ENCODE measurements at places on chromosomes 7 and 10.

GRCh38 chr10:71150796-71151195 lies 61.6 kb upstream of the UNC5B start:
- DNase-seq, result no peak

- no peak for DNase-seq
Observed at GRCh38 chr7:98460902-98461301, 60.0 kb upstream of the BAIAP2L1 start.

DNA sequence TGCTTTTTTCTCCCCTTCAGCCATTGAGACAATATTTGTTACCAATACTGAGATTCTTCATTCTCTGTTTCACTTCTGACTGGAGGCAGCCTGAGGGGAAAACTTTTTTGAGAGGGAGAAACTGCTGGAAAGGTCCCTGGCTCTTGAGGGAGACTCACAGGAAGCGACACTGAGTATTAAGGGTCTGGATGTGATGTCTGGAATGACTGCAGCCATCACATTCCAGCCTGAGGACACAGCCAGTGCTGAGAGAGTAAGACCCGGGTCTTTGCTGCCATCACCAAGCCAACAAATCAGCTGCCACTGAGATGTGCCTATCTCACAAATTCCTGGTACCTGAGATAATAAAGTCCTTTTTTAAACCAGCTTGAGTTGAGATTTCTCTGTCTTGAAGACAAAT lies 157.4 kb downstream of the DPY19L1 start:
- DNase-seq, result no peak

DNA sequence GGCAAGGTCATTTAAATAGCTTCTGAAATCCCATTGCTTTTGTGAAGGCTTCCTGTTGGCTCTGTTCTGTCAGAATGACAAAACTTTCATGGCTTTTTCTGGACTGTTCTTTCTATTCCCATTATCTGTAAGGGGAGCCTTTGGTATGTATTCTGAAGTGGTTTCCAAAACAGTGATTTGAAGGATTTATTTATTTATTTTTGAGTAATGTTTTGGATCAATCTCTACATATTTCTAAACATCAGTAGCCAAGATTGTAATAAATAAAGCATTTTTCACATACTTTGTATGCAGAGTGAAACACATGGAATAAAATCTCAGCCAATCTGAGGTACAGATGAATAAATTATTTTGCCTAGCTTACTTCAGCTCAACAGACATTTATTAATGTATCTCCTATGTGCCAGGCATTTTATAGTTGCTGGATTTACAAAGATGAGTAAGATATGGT lies 121.1 kb downstream of the BBS9 start:
- peak; percentile 70 for DNase-seq

GRCh38 chr7:150753239-150753638 lies 16.0 kb downstream of the GIMAP5 start:
- DNase-seq, result no peak

GRCh38 chr10:33180390-33180789 lies 154.1 kb downstream of the NRP1 start:
- no peak for DNase-seq

- DNase-seq, result no peak
Observed at GRCh38 chr7:77216181-77216845, 16.7 kb upstream of the FGL2 start.

- DNase-seq, result no peak
Observed at GRCh38 chr7:36306222-36306621, 83.4 kb upstream of the ANLN start.

- DNase-seq, result no peak
Observed at GRCh38 chr10:31028081-31028480, 3.6 kb downstream of the ZNF438 start.

GRCh38 chr7:157432957-157433576 lies 96.3 kb downstream of the DNAJB6 start:
- no peak for DNase-seq

GRCh38 chr10:109403551-109403950 lies 519.8 kb downstream of the XPNPEP1 start:
- DNase-seq, result no peak

GRCh38 chr10:60827791-60828488 lies 49.7 kb downstream of the CDK1 start:
- DNase-seq, result no peak

DNA sequence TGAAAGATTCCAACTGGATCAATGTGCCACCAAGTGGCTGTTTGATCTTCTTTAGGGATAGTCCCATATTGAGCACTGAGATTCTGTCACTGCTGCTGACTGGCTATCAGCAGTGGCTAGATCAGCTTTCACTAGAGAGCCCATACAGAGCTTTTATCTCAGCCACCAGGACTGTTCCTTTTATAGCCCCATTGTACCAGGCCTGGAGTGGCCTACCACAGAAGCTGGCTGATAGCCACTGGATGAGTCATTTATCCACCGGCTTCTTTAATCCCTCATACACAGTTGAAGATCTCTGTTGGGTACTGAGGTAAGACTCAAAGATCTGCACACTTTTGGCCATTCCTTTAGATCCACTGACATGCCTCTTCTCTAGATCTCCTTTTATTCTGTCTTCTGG lies 1101.1 kb downstream of the SORCS3 start:
- no peak for DNase-seq

DNA sequence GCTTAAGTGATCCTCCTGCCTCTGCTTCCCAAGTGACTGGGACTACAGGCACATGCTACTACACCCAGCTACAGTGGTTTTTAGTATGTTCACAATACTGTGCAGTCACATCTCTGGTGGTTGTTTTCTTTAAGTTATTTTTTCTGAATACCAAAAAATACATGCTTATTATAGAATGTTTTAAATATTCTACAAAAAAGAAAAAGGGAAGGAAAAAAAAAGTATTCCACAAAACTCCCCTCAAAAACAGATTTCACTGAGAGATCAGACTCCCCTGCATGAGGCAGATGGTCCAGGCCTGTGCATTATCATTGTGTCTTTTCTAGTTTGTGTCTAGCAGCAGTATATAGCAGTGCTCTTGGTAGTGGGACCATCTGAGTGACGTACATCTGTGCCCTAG lies 36.8 kb downstream of the OGDH start:
- DNase-seq, result no peak

Measured in fibroblast of the conjunctiva (primary cell).